ENCODE measurements at places on chromosomes 2 and 18.

- no peaks in the 10 kb centered on the region for H3K4me1 ChIP-seq
- H3K27me3 ChIP-seq = peaks cover 4% of the 10 kb centered on the region
- H3K27ac ChIP-seq = no peak overlapping the region
- DNase-seq = no peak
These were observed 233.8 kb upstream of the SPRED2 start for GRCh38 chr2:65666156-65666725.

DNA sequence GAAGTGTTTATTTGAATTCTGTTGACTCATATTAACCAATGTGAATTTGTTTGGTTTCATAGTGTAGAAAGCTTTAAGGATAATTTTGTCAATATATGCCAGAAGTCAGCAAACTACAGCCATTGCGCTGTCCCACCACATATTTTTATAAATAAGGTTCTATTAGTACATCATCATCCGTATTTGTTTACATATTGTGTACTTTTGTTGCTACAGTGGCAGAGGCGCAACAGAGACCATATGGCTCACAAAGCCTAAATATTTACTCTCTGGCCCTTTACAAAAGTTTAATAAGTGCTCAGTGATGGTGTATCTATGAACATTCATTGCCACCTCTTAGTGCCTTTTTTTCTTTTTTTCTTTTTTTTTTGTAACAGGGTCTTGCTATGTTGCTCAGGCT lies 6.4 kb downstream of the ERLEC1 start:
- no peak overlapping the region for H3K4me3 ChIP-seq
- no peaks in the 10 kb centered on the region for H3K27me3 ChIP-seq
- H3K36me3 ChIP-seq = peaks cover 26% of the 10 kb centered on the region

DNA sequence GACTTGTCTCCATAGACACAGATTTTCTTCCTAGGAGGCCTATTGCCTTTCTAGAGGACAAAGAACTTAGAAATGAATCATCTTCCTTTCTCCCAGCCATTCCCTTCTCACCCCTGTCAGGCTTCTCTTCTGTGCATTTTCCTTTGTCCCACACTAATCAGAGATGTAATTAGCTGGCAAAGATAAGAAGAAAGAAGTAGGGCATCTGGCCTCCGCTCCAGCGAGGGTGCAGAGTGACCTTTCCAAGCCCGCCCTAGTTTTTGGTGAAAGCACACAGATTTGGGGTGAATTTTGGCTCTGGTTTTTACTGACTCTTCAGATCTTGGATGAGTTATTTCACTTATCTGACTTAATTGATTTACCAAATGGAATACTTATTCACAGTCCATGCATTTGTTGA lies 626.5 kb downstream of the ZEB2 start:
- DNase-seq = no peak
- no peaks in the 10 kb centered on the region for H3K36me3 ChIP-seq
- H3K27ac ChIP-seq = no peak overlapping the region
- no peaks in the 10 kb centered on the region for H3K27me3 ChIP-seq

GRCh38 chr2:38613126-38613848 lies 10.6 kb upstream of the HNRNPLL start:
- no peak for DNase-seq
- H3K4me1 ChIP-seq = no peaks in the 10 kb centered on the region
- H3K27ac ChIP-seq = no peak overlapping the region
- H3K36me3 ChIP-seq = no peaks in the 10 kb centered on the region

GRCh38 chr2:209757163-209757562 lies 14.5 kb upstream of the UNC80 start:
- H3K27me3 ChIP-seq = no peaks in the 10 kb centered on the region
- H3K36me3 ChIP-seq = no peaks in the 10 kb centered on the region
- H3K27ac ChIP-seq = no peak overlapping the region
- no peak overlapping the region for H3K4me3 ChIP-seq
- H3K4me1 ChIP-seq = no peaks in the 10 kb centered on the region

DNA sequence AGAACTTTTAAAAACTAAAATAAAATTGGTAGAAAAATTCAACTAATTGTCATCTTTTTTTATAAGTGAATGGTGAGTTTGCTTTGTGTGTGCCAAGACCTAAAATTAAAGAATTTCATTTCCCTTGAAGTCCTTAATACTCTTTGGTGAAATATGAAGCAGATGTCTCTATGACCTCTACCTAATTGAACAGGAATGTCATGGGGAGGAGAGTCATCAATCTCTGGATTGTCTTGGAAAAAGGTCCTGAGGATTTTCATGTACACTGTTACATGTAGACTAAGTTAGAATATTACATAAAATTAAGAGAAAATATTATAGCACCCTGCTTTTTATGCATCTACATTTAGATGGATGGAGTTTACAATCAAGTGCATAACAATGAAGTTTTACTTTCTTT lies 177.9 kb upstream of the LRP1B start:
- H3K36me3 ChIP-seq = no peaks in the 10 kb centered on the region
- H3K4me1 ChIP-seq = no peaks in the 10 kb centered on the region
- no peak overlapping the region for H3K27ac ChIP-seq
- no peak overlapping the region for H3K4me3 ChIP-seq
- H3K27me3 ChIP-seq = no peaks in the 10 kb centered on the region

DNA sequence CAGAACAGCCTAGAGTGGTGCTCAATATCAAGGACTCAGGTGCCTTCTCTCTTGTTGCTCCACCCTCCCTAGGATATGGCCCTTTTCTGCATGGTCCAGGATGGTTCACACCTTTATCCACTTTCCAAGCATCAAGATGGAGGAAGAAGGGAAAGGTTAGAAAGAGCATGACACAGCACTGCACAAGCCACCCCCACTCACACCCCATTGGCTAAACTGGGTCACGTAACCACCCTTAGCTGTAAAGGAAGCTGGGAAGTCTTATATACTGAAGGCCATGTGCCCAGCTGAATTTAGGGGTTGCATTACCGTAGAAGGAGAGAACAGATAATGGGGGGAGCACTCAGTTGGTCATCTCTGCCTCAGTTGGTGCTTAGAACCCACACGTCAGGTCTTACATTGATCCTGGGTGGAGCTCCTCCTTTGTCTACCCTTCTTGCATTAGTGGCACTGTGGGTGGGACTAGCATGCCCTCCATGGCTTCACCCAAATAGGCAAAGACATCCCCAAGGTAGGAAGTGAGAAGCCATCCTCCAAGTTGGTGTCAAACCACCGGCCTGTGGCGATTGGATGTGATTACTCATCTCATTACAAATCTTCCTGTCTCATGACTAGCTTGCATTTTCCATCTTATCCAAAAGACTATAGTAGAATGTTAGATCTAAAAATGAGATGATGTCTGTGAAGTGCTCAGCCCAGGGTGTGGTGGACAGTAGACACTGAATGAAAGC lies 248.5 kb downstream of the HAUS1 start:
- H3K36me3 ChIP-seq = peaks cover 9% of the 10 kb centered on the region
- H3K27ac ChIP-seq = no peak overlapping the region
- DNase-seq = no peak
- no peak overlapping the region for H3K4me3 ChIP-seq
- H3K27me3 ChIP-seq = no peaks in the 10 kb centered on the region

GRCh38 chr2:110812726-110813645 lies 80.6 kb downstream of the ACOXL start:
- H3K4me3 ChIP-seq = no peak overlapping the region
- no peak overlapping the region for H3K27ac ChIP-seq
- 0 out of 2 replicates have a peak, but pooled peaks cover 3% of the 10 kb centered on the region for H3K36me3 ChIP-seq
- no peak for DNase-seq
- no peaks in the 10 kb centered on the region for H3K27me3 ChIP-seq
- H3K4me1 ChIP-seq = no peaks in the 10 kb centered on the region

DNA sequence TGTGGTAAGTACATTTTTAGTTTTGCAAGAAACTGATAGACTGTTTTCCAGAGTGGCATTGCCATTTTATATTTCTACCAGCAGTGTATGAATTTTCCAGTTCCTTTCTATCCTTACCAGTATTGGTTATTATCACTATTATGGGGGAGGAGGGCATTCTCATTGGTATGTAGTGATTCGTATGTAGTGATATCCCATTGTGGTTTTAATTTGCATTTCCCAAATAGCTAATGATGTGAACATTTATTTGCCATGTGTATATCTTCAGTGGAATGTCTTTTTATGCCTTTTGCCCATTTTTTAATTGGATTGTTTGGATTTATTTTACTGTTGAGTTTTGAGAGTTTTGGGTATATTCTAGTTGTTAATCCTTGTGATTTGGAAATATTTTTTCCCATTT lies 16.9 kb downstream of the EIF5B start:
- no peak overlapping the region for H3K4me3 ChIP-seq
- H3K36me3 ChIP-seq = no peaks in the 10 kb centered on the region
- H3K27me3 ChIP-seq = no peaks in the 10 kb centered on the region
- no peak for DNase-seq
- no peak overlapping the region for H3K27ac ChIP-seq
- no peaks in the 10 kb centered on the region for H3K4me1 ChIP-seq

DNA sequence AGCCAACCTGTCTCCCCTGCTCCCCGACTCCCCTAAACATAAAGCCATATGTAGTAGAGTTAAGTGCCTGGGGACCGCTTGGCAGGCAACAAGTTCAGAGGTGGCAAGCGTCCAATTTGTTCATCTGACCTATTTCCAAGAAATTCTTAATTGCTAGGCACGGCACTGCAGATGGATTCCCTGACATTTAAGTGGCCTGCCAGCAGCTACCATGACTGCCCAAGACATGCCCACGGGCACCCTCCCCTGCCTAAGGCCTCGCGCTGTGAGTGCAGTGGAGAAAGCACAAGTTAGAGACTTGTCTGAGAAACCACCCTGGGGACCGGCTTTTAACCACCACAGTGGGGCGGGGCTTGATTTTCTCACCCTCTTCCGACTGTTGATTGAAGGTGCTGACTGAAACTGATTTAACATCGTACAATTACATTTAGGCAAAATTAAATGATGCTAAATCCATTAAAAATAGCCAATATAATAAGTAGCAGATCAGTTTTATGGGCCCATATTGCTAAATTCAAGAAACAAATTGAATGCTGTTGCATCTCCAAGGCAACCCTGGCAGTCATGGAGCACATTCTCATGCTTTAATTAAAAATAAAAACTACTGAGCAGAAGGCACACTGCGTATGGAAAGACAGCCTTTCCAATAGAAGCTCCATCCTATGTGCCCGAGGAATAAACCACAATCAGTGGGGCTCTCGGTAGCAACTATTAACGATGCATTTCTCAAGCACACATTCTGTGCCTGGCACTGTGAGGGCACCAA lies 163.6 kb upstream of the ACAA2 start:
- H3K4me1 ChIP-seq = no peaks in the 10 kb centered on the region
- no peaks in the 10 kb centered on the region for H3K36me3 ChIP-seq
- DNase-seq = no peak
- no peaks in the 10 kb centered on the region for H3K27me3 ChIP-seq
- no peak overlapping the region for H3K4me3 ChIP-seq

DNA sequence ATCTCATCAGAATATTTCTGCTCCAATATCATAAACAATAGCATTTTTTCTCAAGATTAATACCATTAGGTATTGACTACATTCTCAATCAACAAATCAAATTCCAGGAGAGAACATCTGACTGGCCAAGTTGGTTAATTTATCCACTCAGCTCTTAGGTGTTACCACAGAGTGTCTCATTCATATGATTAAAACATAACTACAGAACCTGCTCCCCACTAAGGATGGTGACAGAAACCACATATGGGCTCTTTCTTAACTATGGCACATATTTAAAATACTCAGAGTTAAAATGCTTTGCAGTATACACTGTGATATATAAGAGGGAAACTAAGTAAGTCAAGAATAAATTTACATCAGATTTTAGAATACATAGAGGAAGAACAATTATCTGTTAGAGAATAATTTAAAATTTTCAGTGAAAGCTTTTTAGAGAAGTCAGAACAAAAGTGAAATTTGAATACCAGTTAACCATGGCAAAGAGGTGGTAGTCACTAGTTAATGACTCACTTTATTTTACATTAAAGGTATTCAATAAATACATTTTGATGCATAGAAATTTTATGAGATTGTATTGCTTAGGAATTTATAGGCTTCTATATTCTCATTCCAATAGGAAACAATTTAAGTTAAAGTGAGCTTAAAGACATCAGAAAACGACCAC lies 1120.8 kb upstream of the TMEFF2 start:
- DNase-seq = no peak
- H3K27me3 ChIP-seq = no peaks in the 10 kb centered on the region
- H3K4me1 ChIP-seq = no peaks in the 10 kb centered on the region
- no peak overlapping the region for H3K4me3 ChIP-seq
- H3K27ac ChIP-seq = no peak overlapping the region
- no peaks in the 10 kb centered on the region for H3K36me3 ChIP-seq

DNA sequence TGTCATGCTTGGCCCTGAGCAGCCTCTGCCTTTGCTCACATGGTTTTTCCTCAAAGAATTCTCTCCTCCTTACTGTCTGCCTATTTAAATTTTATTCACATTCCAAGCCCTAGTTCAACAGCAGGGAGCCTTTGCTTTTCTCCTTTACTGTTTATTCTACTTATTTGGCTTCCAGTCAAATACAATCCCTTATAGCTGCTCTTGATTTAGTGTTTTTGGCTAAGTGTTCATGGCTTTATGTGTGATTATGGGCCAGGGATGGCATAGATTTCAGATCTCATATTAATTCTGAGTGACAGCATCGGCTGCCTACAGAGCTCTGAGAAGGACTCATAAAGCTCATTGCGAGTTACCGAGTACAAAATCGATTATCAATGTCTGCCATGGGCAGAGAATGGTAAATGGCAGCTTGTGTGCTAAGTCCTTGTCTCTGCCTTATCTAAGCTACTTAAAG lies 106.7 kb downstream of the METTL8 start:
- H3K27me3 ChIP-seq = no peaks in the 10 kb centered on the region
- H3K36me3 ChIP-seq = no peaks in the 10 kb centered on the region
- no peak overlapping the region for H3K4me3 ChIP-seq
- no peaks in the 10 kb centered on the region for H3K4me1 ChIP-seq
- no peak for DNase-seq

- H3K27me3 ChIP-seq = no peaks in the 10 kb centered on the region
- DNase-seq = no peak
- H3K4me1 ChIP-seq = no peaks in the 10 kb centered on the region
These were observed 53.6 kb downstream of the HS6ST1 start for GRCh38 chr2:128264881-128265607.

DNA sequence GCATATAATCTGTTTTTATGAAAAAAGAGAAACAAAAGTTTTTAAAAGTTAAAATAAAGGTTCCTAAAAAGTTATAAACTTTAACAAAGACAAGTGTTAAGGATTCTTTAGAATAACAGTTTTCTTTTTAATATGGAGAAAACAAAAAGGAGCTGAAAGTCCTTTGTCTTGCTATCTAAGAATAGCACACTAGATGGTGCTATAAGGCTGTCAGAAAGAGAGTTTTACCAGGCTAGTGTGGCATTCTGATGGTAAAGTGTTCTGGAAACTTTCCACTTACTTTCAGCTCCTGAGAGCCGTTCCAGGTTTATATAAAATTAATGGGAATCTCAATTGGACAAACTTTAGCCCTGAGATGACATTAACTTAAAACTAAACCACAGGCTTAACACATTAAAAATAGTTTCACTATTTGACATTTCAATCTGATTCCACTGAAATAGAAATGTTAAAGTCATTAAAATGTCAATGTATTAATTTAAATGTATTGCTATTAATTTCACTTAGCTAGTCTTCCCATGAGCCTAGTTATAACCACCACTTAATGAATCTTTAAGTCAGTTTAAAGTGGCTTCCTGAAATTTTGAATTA lies 3.7 kb downstream of the FBXO48 start:
- peak; percentile 55 for DNase-seq
- H3K27ac ChIP-seq = no peak overlapping the region
- peaks cover 13% of the 10 kb centered on the region for H3K4me1 ChIP-seq
- no peaks in the 10 kb centered on the region for H3K36me3 ChIP-seq
- H3K4me3 ChIP-seq = no peak overlapping the region

GRCh38 chr2:73238149-73238548 lies 4.0 kb downstream of the CCT7 start:
- peaks cover 27% of the 10 kb centered on the region for H3K36me3 ChIP-seq
- peaks cover 20% of the 10 kb centered on the region for H3K4me1 ChIP-seq
- no peaks in the 10 kb centered on the region for H3K27me3 ChIP-seq
- no peak for DNase-seq
- no peak overlapping the region for H3K4me3 ChIP-seq
- no peak overlapping the region for H3K27ac ChIP-seq

Measured in PC-9 (cell line).